Foreskin keratinocyte (primary cell): ENCODE measurements at places on chromosomes 11 and 22.

DNA sequence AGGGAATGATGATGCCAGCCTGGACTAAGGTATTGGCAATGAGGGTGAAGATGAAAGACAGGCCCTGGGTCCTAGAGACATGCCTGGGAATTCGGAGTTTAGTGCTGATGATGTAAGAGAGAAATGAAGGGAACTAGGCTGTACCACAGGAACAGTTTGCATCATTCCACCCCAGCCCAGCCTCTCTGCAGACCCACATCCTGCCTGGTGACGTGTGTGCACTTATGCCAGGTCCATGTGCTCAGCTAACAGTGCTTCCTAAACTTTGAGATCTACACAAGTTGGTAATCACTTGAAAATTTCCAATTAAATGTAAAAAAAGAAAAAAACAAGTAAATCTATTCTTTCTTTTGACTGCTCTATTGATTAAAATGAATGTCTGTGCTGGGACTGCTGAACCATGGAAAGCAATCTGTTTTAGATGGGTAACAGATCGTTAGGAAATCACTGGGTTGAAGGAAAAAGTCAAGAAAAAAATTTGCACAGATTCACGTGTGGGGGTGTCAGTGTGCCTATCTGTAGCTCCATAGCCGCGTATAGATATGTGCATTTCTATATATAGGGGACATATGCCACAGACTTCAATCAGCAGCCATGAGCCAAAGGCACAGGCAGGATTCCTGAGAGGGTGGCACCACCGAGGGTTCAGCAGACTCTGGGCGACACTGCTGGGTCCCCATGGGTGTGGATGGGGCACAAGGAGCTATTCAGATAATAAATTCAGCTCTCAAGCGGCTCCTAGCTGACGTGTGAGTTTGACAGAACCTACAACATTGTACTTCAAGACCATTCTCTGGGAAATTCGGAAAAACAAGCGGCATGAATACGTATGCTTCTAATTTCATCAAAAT, 131.1 kb upstream of the OPCML start:
- no peak for DNase-seq

DNA sequence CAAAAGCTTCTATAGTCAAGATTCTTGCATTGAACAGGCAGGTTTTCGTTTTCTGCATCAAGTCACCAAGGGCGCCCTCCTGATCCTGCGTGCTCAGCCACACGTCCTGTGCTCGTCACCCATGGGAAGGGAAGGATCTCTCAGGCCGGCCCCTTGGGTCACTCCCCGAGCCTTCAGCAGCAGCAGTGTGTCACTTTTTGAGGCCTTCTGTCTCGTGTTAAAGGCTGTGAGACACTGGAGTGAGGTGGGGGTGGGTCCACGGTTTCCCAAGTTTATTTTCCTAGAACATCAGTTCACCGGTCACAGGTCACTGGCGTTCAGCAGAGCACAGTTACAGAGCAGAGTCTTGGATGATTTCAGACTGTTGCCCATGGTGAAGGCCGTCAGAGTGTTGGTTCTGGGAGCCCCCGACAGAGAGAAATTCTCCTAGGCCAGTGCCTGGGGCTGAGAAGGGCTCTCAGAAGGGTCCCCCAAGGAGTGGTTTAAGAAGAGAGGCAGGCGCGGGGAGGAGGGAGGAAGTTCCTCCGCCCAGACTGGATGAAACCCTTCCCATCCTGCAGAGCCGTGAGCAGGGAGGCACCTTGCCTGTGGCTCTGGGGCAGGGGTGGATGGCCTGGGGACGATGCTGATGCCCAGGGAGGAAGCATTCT, 13.5 kb upstream of the ADORA2A start:
- no peak for DNase-seq

GRCh38 chr11:8959546-8960166, 4.6 kb downstream of the TMEM9B start:
- DNase-seq, result peak; percentile 61

- DNase-seq, result no peak
Measured at GRCh38 chr11:3046641-3047040, 10.6 kb downstream of the CARS1 start.

DNA sequence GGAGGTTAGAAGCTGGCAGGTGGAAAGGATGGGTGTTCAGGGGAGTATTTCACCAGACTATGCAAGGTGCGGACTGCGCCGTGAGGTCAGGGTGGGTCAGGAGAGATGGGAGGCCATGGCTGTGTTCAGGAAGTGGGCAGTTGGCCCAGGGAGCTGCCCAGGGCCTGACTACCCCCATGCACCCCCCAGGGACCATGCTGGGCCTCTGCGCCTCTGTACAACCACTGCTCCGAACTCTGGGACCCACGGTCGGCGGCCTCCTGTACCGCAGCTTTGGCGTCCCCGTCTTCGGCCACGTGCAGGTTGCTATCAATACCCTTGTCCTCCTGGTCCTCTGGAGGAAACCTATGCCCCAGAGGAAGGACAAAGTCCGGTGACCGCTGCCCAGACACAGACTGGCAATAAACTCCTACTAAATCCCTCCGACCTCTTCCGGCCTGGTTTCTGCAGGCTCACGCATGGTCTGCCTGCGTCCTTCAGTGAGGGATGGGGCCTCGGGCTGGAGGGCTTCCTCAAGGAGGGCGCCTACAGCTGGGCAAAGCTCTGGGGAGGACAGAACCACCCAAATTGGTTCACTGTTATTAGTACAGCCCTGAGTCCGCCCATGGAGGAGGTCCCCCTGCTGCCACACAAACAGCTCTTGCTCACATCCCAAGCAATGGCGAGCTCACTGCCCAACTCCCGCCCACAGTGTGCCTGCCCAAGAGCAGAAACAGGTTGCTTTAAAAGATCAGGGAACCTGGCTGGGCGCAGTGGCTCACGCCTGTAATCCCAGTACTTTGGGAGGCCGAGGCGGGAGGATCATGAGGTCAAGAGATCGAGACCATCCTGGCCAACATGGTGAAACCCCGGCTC, 4.2 kb downstream of the PHLDA2 start:
- no peak for DNase-seq

GRCh38 chr11:76131671-76132631, 74.4 kb downstream of the WNT11 start:
- no peak for DNase-seq

GRCh38 chr11:62922189-62922589, 1.0 kb upstream of the CHRM1 start:
- DNase-seq, result no peak

DNA sequence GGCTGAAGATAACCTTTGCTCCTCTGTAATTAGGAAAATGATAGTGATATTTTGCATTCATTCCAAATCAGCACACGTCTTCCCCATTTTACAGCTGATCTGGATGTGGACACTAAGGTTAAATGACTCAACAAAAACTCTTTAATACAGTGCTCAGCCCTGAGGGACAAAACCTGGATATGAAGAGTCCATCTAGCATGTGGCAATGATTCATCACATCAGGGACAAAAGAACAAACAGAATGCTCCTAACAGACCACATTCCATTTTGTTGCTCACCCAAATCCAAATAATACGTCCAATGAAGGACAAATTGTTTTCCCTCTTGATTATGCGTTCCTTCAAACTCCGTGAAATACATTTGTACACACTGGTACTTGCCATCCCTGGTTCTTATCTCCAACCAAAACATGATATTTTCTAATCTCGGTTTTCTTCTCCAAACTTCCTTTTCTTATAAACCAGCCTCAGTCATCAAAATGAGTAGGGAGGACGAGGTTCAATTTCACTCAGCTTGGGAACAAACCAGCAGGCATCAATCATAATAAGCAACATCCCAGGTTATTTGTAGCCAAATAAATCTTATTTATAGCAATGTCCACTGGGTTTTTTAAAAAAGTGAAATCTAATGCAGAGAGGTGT, 53.7 kb upstream of the MTMR2 start:
- DNase-seq, result peak; percentile 44
